ENCODE measurements at places on chromosomes 3 and 15.

- no peaks in the 10 kb centered on the region for H3K36me3 ChIP-seq
- no peaks in the 10 kb centered on the region for H3K4me1 ChIP-seq
- H3K27ac ChIP-seq = no peak overlapping the region
- DNase-seq = no peak
- H3K27me3 ChIP-seq = no peaks in the 10 kb centered on the region
These were observed 154.8 kb upstream of the LRIG1 start for GRCh38 chr3:66655671-66656070.

GRCh38 chr15:90086868-90087268, 15.4 kb downstream of the IDH2 start:
- peak; percentile 70 for DNase-seq
- no peak overlapping the region for H3K27ac ChIP-seq
- H3K4me1 ChIP-seq = peaks cover 11% of the 10 kb centered on the region
- H3K4me3 ChIP-seq = no peak overlapping the region
- H3K27me3 ChIP-seq = no peaks in the 10 kb centered on the region
- H3K36me3 ChIP-seq = peaks cover 89% of the 10 kb centered on the region

GRCh38 chr15:48550822-48551525, 94.5 kb downstream of the FBN1 start:
- no peak overlapping the region for H3K27ac ChIP-seq
- H3K4me1 ChIP-seq = no peaks in the 10 kb centered on the region
- no peak overlapping the region for H3K4me3 ChIP-seq
- no peaks in the 10 kb centered on the region for H3K36me3 ChIP-seq
- peaks cover 4% of the 10 kb centered on the region for H3K27me3 ChIP-seq

DNA sequence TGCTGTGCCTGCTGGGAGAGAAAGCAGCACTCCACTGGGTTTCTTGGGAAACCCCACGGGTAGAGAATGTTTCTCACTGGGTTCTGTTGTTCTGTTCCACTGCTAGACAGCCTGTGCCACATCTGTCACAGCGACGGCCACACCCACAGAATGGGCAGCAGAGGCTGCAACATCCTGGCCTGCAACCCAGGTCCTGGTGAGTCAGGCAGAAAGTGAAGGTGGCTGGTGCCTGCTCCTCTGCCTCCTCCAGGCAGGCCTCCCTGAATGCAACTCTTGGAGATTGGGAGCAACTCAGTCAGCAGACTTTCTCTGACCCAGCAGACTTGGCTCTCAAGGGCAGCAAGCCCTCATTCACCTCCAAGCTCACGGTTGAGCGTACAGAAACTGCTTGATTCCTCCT, 13.0 kb downstream of the C3orf18 start:
- H3K27me3 ChIP-seq = no peaks in the 10 kb centered on the region
- no peaks in the 10 kb centered on the region for H3K36me3 ChIP-seq
- no peak overlapping the region for H3K27ac ChIP-seq
- no peak for DNase-seq

GRCh38 chr3:59563966-59564365, 514.1 kb upstream of the CFAP20DC start:
- DNase-seq = no peak
- no peaks in the 10 kb centered on the region for H3K4me1 ChIP-seq
- no peaks in the 10 kb centered on the region for H3K36me3 ChIP-seq
- no peak overlapping the region for H3K4me3 ChIP-seq
- H3K27me3 ChIP-seq = no peaks in the 10 kb centered on the region

DNA sequence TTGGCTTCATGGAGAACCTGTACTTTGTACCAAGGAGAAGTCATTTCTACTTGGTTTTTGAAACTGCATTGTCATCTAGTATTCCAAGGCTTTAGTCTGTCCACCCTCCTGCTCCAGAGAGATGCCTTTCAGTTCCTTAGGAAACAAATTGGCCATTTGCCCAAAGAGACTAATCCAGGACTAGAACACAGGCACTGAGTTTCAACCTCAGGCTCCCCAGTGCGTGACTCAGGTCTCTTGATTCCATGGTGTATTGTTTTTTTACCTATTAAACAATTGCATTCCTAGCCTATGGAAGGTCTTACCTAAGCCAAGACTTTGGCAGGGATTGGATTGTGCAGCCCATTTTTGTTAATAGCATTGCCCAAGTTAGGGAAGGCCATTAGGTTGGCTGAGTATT, 214.8 kb upstream of the CTDSPL start:
- H3K27ac ChIP-seq = no peak overlapping the region
- no peaks in the 10 kb centered on the region for H3K4me1 ChIP-seq
- no peaks in the 10 kb centered on the region for H3K36me3 ChIP-seq
- no peak for DNase-seq
- no peaks in the 10 kb centered on the region for H3K27me3 ChIP-seq

DNA sequence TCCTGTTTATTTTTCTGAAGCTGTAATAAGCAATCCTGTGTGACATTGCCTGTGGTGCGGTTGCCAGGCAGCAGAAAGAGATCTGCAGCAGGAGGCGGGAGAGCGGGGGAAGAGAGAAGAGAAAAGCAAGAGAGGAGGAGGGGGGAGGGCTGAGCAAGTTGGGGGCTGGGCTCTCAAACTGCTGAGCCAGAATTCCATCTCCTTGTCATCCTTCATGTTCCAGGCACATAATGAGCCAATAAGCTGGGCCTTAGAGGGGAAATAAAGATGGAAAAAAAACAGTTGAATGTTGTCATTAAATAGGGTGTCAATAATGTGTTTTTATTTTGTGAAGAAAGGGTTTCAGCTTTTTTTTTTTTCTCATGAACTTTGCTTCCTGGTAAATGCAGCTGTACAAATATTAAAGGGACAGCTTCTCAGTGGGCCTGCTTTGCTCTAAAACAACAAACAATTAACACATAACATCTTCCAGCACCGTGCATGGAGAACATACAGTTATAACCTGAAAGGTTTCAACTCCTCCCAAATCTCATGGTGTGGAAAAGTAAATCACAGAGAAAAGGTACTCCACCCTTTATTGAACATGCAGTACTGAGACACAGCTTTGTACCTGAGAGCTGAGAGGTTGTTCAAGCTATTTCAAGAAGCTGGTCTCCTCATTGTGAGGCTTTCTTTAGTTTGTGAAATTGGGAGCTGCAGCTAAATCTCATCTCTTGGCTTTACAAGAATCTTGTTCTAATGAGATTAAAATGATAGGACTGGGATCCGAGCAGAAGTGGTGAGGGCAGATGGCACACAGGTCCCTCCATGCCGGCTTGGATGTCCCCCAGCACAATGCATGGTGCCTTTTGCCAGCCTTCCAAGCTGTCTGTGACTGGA, 451.1 kb upstream of the KCNMB2 start:
- DNase-seq = peak; percentile 14
- H3K36me3 ChIP-seq = no peaks in the 10 kb centered on the region
- no peaks in the 10 kb centered on the region for H3K27me3 ChIP-seq
- no peak overlapping the region for H3K4me3 ChIP-seq

DNA sequence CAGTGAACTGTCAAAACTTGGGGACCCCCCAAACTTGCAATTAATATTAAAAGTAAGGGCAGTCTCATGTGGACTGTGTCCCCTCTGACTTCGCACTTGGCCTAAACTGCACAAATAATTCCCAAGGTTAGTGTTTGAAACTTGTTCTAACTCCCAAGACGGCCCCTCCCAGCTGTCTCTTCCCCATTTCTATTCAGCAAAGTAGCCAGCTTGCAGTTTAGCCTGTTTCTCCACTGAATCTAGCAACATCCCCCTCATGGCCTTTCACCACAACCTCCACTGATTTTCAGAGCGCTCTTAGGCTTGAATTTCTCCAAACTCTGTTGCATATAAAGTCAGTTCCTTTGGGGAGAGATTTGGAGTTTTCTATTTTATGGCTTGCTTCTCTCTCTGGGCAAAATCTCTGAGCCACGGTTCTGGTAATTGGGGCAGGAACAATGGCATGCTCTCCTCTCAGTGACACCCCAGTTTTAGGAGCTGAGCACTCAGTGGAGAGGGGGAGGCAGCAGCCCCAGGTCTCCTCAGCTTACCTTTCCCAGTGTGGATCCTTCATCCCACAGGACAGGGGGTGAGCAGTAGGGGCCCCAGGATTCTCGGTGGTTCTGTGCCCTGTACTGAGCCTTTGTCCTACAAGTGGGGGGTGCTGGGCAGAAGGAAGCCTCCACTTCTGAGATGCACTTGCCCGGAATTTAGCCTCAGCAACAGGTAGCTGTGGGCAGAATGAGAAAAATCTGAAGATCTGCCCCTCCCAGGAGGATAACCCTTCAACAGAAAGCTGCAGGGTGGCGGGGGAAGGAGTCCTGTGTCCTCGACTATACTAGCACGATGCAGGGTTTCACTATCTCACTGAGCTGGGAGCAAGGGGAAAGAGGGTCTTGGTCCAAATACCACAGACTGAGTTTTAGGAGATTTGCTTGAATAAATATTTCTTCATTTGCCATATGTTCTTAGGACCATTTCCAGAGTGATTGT, 39.3 kb upstream of the GATA2 start:
- no peaks in the 10 kb centered on the region for H3K4me1 ChIP-seq
- H3K27me3 ChIP-seq = peaks cover 30% of the 10 kb centered on the region
- no peak for DNase-seq

- H3K27me3 ChIP-seq = no peaks in the 10 kb centered on the region
- no peaks in the 10 kb centered on the region for H3K4me1 ChIP-seq
- H3K4me3 ChIP-seq = no peak overlapping the region
These were observed 264.7 kb downstream of the GABRG3 start for GRCh38 chr15:27235681-27236080.

DNA sequence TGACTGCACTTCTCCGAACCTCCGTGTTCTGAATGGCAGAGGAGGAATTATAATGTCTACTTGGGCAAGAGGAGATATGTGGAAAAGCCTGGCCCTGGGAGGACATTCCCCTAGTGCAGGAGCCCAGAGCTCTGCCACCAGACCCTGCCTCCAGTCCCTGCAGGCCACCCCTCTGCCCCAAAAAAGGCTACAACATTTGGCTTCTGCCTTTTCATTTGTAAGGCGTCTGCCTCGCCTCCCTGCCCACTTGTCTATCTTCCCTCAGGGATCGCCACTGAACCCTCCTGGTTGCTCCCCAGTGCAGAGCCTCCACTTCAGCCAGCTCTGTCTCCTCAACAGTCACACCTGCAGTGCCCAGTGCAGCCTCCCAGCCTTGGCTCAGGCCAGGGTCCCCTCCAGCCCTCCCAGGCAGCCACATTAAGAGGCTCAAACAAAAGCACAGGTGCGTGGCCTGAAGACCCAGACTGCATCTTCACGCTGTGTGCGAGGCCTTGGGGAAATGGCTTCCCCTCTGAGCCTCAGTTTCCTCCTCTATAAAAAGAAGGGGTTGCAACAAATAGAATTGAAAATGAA, 125.9 kb upstream of the SMAD3 start:
- H3K4me1 ChIP-seq = no peaks in the 10 kb centered on the region
- no peaks in the 10 kb centered on the region for H3K36me3 ChIP-seq
- H3K4me3 ChIP-seq = no peak overlapping the region
- H3K27me3 ChIP-seq = peaks cover 3% of the 10 kb centered on the region

- H3K27me3 ChIP-seq = no peaks in the 10 kb centered on the region
- H3K4me1 ChIP-seq = peaks cover 17% of the 10 kb centered on the region
- peak overlapping the region; percentile 94 for H3K4me3 ChIP-seq
- H3K36me3 ChIP-seq = no peaks in the 10 kb centered on the region
- H3K27ac ChIP-seq = peak overlapping the region; percentile 55
These were observed 698 bp downstream of the IL1RAP start for GRCh38 chr3:190514413-190515153.

DNA sequence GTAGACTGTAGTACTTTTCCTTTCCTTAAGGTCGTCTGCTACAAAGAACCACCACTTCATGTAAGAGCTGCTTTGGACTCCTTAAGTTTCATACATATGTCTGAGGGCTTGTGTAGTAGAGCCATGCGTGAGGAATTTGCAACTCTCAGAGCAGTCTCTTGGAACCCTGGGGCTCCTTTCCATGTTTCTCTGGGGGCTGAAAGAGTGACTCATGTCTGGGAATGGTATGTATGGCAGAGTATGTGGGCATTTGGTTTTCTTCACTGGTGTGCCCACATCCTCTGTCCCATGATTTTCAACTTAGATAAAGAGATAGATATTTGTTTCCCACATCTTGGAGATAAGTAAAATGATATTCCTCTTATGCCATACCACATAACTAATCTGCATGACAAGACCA, 20.6 kb upstream of the RBM5 start:
- no peaks in the 10 kb centered on the region for H3K4me1 ChIP-seq
- no peak for DNase-seq
- H3K36me3 ChIP-seq = peaks cover 93% of the 10 kb centered on the region
- H3K4me3 ChIP-seq = no peak overlapping the region
- H3K27ac ChIP-seq = no peak overlapping the region

GRCh38 chr3:134087060-134087974, 57.6 kb upstream of the SLCO2A1 start:
- no peak overlapping the region for H3K4me3 ChIP-seq
- H3K4me1 ChIP-seq = no peaks in the 10 kb centered on the region
- DNase-seq = no peak
- H3K36me3 ChIP-seq = no peaks in the 10 kb centered on the region

- H3K4me1 ChIP-seq = no peaks in the 10 kb centered on the region
- no peaks in the 10 kb centered on the region for H3K27me3 ChIP-seq
- no peak for DNase-seq
- no peaks in the 10 kb centered on the region for H3K36me3 ChIP-seq
- no peak overlapping the region for H3K27ac ChIP-seq
These were observed 22.7 kb upstream of the ZNF639 start for GRCh38 chr3:179299999-179300613.

DNA sequence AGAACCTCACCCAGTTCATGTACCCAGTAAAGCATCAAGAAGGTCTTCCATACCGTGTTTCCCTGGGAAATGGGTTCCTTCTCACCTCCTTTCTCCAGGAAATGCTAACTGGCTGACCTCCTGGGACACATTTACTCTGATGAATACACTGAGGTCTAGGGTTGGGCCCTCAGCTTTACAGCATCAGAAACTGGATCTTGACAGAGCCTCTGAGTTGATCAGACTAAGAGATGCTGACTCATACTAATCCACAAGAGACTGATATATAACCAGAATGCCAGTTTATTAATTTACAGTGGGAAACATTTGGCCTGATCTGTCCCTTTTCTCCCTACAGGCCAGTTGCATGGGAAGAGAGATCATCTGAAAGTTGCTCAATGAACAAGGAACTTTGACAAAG, 55.8 kb downstream of the GTF2E1 start:
- no peak overlapping the region for H3K4me3 ChIP-seq
- no peaks in the 10 kb centered on the region for H3K27me3 ChIP-seq
- no peak for DNase-seq
- no peaks in the 10 kb centered on the region for H3K36me3 ChIP-seq

DNA sequence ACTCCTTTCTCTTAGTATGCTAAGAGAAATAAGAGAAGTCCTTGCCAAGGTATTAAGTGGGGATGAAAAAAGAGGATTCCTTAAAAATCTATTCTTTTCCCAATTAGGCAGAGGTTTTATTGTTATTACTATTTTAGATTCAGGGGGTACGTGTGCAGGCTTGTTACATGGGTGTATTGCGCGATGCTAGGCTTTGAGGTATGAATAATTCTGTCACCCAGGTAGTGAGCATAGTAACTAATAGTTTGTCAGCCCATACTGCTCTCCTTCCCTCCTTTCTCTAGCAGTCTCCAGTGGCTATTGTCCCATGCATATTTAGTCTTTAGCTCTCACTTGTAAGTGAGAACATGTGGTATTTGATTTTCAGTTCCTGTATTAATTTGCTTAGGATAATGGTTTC, 83.9 kb downstream of the LEKR1 start:
- no peak overlapping the region for H3K27ac ChIP-seq
- no peaks in the 10 kb centered on the region for H3K4me1 ChIP-seq
- no peaks in the 10 kb centered on the region for H3K27me3 ChIP-seq
- no peak for DNase-seq

- no peak overlapping the region for H3K4me3 ChIP-seq
- no peaks in the 10 kb centered on the region for H3K4me1 ChIP-seq
- DNase-seq = no peak
- peaks cover 3% of the 10 kb centered on the region for H3K27me3 ChIP-seq
These were observed 168.5 kb upstream of the TBC1D5 start for GRCh38 chr3:17910922-17911321.
